ENCODE measurements at places on chromosomes 5 and 9.

DNA sequence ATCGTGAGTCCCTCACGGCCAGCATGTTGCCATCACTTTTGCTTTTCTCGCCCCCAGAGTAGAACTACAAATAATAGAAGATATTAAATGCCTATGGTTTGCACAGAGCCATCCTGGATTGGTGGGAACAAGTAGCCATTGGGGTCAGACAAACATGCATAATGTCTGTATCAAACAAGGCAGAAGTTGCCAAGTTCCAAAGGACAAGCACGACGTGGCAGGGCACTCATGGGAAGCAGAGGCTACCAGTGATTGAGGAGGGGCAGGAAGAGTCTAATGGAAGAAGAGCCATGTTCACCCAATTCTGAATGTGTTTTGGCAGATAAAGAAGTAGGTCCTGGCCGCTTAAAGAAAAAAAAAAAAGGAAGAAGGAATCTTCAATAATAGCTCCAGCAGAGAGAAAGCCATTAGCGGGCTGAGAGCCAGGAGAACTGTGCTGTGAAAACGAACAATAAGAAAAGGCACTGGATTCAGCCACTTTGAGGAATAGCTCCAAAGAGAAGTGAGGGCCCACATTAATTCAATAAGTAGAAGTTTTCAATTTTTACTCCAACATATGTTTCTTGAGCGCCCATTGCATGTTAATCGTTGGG, 153.7 kb upstream of the ADCY2 start:
- no peak for DNase-seq

DNA sequence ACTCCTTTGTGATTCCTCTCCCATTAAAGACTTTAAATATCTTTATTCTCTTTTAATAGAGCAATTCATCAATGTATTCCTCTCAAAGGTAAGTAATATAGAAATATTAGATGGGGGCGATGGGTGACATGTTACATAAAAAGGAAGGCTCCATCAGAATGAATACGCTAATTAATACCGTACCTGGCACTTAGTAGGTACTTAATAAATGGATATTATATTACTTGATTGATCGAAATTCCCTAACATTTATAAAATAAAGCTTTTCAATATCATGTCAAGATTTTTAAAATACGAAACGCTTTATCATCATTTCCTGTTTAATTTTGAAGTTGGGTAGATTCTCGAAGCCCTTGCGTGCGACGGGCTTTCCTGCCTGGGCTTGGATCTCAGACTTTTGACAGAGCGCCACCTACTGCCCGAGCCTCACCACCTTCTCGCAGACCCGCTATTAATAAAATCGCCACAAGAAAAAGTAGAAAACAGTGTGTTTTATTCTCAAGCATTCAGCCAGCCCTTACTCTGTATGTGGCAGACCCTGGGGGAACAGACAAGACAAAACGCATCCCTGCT, 99.4 kb downstream of the C5orf15 start:
- peak; percentile 83 for DNase-seq

- no peak for DNase-seq
Measured at GRCh38 chr9:133401588-133401987, 16.2 kb downstream of the REXO4 start.

GRCh38 chr5:74948031-74948546, 81.9 kb upstream of the FAM169A start:
- peak; percentile 15 for DNase-seq
